ENCODE measurements at places on chromosomes 6 and 20. TPM values are rescaled to one million over a fixed set of nuclear protein-coding genes. Genes with fewer than 3 reads are reported as not detected.

DNA sequence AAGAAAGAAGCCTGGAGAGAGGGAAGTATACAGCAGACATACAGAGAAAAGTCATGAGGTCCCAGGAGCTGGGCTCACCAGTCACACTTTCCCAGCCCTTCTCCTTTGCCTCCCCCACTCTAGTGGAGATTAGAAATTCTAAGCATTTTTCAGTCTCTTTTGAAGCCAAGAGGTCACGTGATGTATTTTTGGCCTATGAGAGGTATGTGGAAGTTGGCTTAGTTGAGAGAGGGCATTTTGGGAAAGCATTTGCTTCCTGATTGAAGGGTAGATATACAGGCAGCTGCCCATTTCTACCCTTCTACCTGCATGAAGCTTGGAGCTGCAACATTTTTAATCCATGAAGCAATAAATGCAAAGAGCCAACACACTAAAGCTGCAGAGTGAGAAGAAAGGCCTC lies 106.0 kb upstream of the TNFAIP3 start:
- DNase-seq: no peak
- no peaks in the 10 kb centered on the region for H3K4me1 ChIP-seq
- H3K27me3 ChIP-seq: no peaks in the 10 kb centered on the region
- no peak overlapping the region for H3K27ac ChIP-seq
- H3K4me3 ChIP-seq: no peak overlapping the region

DNA sequence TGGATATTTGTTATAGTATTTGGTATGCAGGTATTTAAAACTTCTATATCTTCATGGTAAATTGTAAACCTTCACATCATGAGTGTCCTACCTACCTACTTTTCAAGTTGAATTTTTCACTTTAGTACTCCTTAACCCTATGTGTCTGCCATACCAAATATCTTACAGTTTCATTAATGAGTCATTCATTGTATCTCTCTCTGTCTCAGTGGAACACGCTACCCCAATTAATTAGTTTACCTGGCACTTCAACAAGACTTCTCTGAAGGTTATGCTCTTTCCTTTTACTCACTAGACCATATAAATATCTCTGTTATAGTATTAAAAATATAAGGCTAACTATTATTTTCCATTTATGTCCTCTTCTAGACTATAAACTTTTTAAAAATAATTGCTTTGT lies 123.9 kb upstream of the GJE1 start:
- no peak for DNase-seq
- H3K36me3 ChIP-seq: no peaks in the 10 kb centered on the region
- H3K27me3 ChIP-seq: no peaks in the 10 kb centered on the region
- no peak overlapping the region for H3K27ac ChIP-seq
- H3K4me1 ChIP-seq: no peaks in the 10 kb centered on the region
- H3K4me3 ChIP-seq: no peak overlapping the region

DNA sequence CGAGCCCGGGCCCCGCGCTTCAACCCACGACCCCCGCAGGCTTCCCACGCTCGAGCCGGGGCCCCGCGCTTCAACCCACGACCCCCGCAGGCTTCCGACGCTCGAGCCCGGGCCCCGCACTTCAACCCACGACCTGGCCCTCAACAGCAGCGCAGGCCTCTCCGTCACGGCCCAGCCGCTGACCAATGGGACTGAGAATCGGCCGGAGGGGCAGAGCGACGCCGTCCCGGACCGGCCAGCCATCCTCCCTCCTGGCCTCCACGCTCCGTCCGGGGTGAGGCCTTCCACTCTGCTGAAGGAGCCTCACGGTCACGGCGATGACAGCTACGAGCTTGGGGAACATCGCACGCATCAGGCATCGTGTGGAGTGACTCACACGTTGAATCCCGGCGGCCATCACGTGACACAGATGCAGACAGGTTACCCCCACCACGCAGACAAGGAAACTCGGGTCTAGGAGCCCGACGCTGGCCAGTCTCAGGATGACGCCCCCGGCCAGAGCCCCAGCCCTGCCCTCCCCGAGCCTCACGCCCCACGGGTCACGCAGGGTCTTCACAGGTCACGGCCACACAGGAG lies 6.1 kb downstream of the KCNQ2 start:
- no peak overlapping the region for H3K27ac ChIP-seq
- H3K4me1 ChIP-seq: no peaks in the 10 kb centered on the region
- H3K36me3 ChIP-seq: no peaks in the 10 kb centered on the region

GRCh38 chr20:9794831-9795230 lies 44.0 kb downstream of the PAK5 start:
- no peak overlapping the region for H3K4me3 ChIP-seq
- DNase-seq: no peak
- no peaks in the 10 kb centered on the region for H3K4me1 ChIP-seq
- no peak overlapping the region for H3K27ac ChIP-seq

DNA sequence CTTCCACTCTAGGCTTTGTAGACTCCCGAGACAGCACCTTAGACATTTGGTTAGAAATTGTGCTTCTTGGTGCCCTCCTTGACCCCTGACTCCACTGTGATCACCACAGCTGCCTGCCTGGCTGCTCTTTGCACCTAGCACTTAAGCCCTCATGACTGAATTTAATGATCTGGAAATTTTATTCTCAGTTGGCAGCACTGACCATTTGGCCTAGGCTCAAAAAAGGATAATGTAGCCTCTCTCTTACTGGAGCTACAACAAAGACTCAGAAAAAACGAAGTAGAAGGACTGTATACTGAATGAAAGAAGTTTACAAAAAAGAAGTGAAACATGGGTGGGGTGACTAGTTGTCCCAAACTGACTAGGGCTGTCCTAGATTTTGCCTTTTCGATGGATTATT lies 11.3 kb upstream of the ABRACL start:
- H3K27me3 ChIP-seq: no peaks in the 10 kb centered on the region
- no peak overlapping the region for H3K27ac ChIP-seq
- no peak for DNase-seq
- no peak overlapping the region for H3K4me3 ChIP-seq
- peaks cover 5% of the 10 kb centered on the region for H3K4me1 ChIP-seq

The NECAB3 gene
- total RNA-seq: 96.5 TPM

The MMP24 gene
- 0.35 TPM for total RNA-seq

Data from ovary (tissue), 10 donors.